ENCODE measurements at places on chromosomes 13 and 19.

- no peak for DNase-seq
These were observed 105.7 kb upstream of the RAP2A start for GRCh38 chr13:97328222-97328790.

DNA sequence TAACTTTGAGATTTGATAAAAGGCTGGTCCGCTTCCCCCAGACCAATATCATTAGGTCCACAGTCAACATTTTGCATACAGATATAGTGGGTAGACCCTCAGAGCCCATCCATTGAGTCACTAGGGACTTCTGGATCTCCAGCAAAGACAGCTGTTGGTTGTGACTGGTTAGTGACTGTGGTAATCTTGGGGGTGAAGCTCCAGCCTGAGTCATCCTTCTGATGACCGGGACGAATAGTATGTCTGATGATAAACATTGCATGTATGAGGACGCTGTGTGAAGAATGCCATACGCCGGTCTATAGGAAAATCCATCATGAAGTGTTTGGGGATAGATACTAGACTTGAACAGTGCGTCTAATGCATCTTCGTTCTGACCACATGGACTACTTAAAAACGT, 307.0 kb downstream of the UQCRFS1 start:
- no peak for DNase-seq

GRCh38 chr13:64154514-64154913, 2738.9 kb upstream of the PCDH20 start:
- no peak for DNase-seq

GRCh38 chr13:52827839-52828238, 20.6 kb downstream of the PCDH8 start:
- no peak for DNase-seq

DNA sequence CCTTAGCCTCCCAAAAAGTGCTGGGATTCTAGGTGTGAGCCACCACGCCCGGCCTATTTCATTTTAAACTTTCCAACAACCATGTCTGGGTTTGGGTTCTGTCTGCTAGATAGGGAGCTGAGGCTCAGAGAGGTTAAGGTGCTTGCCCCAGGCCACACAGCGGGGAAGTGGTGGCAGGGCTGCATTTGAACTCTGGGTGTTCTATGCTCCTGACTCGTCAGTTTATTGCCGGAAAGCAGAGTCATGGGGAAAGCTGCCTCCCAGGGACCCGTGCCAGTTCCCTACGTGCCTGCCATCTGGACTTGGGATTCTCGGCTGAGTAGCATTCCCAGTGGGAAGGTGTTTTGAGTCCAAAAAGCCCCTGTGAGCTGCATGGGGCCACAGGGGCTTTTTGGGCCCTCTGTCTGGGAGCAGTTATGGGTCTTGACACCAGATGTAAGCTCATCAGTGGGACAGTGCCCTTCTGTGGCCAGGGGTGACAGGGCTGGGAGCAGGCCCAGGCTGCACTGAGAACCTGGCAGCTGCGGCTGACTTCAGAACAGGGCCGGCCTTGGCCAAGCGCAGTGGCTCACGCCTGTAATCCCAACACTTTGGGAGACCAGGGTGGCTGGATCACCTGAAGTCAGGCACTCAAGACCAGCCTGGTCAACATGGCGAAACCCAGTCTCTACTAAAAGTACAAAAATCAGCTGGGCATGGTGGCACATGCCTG, 10.9 kb downstream of the RFX1 start:
- no peak for DNase-seq

DNA sequence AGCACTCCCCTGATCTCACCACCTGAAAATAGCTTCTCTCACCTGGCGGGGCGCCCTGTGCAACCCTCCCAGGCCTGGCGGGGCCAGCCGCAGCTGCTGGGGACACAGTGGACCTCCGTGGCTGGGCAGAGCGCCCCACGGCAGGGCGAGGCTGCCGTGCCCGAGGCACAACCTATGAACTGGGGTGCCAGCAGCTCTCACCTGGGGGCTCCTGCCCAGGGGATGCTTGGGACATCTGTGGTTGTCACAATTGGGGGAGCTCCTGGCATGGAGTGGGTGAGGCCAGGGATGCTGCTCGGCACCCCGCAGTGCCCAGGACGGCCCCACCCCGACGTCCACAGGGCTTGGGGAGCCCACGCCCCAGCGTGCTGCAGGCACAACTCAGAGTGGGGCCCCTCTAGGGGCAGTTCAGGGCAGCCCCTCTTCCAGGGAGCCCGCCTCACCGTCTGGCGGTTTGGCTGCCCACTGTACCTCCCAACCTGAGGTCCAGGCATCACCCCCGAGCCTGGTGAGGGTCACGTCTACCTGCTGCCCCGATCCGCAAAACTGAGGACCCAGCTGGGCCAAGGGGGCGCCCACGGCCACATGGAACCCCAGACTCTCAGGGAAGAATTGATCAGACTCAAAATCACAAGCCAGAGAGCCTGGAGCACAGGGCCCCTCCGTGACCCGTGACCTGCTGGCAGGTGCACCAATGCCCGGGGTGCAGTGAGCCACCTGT, 5.7 kb downstream of the TMEM259 start:
- DNase-seq = no peak

DNA sequence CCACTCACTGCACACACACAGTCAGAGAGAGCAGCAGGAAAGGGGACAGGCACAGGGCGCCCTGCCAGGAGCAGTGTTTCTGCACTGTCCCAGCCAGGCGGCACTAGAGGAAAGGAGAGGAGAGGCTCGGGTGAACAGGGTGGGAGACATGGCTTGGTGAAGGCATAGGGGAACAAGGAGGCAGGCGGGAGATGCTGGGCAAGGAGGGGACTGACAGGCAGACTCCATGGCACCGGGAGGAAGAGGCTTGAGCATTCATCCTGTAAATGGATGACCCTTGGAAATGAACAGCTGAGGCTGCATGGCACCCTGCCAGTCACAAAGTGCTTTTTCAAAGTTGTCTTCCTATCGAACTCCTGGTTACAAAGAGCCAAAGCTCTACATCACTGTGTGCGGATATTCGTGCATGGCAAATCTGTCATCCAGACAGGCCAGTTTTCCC, 22.4 kb downstream of the MED26 start:
- DNase-seq = no peak

DNA sequence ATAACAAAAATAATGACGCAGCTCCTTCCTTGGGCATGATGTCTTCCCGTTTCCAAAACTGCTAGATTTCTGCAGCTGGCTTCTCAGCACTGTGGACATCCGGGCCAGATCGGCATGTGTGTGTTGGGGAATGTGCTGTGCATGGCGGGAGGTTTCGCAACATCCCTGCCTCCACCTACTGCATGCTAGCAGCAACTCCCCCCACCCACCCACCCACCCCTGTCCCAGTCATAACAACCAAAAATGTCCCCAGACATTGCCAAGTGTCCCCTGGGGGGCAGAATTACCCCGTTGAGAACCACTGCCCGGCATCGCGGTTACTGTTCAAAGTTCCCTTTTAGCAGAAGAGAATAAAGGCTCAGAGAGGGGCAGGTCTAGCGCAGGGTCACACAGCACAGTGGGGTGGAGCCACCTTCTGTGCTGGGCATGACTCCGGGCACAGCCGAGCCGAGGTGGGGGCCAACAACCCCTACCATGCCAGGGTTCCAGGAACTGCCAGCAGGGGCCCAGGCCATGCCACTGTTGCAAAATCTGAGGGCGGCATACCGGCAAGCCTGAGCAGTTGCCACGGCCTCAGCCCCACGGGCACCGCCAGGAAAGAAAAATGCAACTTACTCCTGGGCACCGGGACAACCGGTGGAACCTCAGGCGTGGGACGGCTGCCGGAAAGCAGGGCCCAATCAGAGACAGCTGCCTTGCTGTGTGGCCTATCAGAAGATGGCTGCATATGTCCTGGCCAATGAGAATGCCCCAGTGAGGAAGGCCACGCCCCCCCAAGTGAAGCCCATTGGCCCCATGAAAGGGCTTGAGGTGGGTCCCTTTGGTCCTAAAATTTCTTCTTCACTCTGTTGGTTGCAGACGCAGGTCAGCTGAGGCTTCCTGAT, 22.5 kb upstream of the NFIC start:
- DNase-seq = peak; percentile 26

- no peak for DNase-seq
These were observed 5.6 kb upstream of the CLDN10 start for GRCh38 chr13:95546919-95547318.

DNA sequence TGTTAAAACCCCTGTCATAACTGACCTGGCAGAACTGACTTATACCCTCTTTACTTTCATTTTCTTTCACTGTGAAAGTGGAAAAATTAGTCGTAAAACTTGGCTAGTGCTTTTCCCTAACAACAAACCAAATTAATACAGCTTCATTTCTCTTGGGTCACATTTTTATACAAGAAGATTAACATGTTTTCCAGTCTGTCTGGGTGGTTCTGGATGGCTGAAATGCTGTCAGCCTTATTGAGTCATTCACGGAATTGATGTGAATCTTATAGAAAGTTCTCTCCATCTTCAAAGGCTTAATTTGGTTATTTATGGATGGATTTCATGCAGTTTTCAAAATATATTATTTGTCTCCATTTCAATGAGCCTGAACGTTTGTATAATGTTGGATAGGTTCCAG, 440.0 kb downstream of the KCTD12 start:
- DNase-seq = no peak

DNA sequence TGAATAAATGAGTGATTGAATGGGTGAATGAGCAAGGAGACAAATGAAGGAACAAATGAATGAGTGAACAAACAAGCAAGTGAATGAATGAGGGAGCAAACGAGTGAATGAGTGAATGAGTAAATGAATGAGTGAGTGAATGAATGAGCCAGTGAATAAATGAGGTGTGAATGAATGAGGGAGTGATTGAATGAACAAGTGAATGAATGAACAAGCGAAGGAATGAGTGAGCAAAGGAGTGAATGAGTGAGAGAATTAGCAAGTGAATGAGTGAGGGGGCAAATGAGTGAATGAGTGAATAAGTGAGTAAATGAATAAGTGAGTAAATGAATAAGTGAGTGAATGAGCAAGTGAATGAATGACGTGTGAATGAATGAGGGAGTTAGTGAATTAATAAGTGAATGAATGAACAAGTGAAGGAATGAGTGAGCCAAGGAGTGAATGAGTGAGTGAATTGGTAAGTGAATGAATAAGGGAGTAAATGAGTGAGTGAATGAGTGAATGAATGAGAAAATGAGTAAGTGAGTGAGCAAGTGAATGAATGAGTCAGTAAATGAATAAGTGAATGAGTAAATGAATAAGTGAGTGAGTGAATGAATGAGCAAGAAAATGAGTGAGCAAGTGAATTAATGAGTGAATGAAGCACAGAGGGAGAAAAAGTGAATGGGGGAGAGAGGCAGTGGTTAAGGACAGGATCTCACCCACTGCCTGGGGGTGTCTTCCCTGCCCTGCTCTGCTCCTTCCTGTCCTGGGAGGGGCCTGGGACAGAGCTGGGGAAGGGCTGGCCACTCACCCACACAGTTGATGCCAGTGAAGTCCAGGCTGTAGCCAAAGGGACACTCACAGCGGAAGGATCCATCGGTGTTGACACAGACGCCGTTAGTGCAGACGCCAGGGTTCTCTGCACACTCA, 36.4 kb downstream of the CCL25 start:
- DNase-seq = no peak

- DNase-seq = no peak
These were observed 167.4 kb upstream of the OBI1 start for GRCh38 chr13:78826312-78826711.

- DNase-seq = no peak
These were observed 16.5 kb downstream of the C2CD4C start for GRCh38 chr19:392375-392970.
